Body of pancreas (tissue), 4 donors: ENCODE measurements at places on chromosomes 6 and 20. TPM values are rescaled to one million over a fixed set of nuclear protein-coding genes. Genes with fewer than 3 reads are reported as not detected.
A peak's percentile ranks its signal among the peaks of the same experiment; 100 is the strongest.

- H3K27ac ChIP-seq: no peak overlapping the region
- H3K27me3 ChIP-seq: no peaks in the 10 kb centered on the region
- no peaks in the 10 kb centered on the region for H3K4me1 ChIP-seq
- DNase-seq: no peak
- no peaks in the 10 kb centered on the region for H3K36me3 ChIP-seq
Measured at GRCh38 chr6:67812693-67813092, 822.4 kb upstream of the ADGRB3 start.

- no peaks in the 10 kb centered on the region for H3K36me3 ChIP-seq
- no peak overlapping the region for H3K27ac ChIP-seq
- H3K4me3 ChIP-seq: no peak overlapping the region
- H3K27me3 ChIP-seq: no peaks in the 10 kb centered on the region
- DNase-seq: no peak
Measured at GRCh38 chr6:43310624-43311023, 2.0 kb upstream of the CRIP3 start.

SLC52A3 gene
- total RNA-seq: 1.3 TPM

DNA sequence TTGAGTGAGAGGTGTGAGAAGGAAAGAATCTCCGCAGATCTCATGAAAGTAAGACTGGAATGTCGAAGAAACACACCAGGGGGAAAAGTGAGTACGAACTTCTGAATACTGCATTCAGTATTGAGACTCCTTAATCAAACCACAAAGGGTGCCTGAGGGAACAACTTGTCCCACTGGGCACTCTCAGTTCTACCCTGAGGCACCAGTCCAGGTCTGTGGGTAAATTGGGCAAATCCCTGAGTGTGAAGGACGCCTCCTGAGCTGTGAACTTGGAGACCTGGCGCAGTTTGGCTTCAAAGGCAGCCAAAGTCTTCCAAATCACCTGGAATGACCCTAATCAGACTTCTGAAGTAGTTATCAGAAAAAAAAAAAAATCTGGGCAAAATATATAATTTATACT is 329.7 kb downstream of the BTBD9 start:
- H3K27ac ChIP-seq: no peak overlapping the region
- H3K27me3 ChIP-seq: no peaks in the 10 kb centered on the region
- no peak for DNase-seq
- no peaks in the 10 kb centered on the region for H3K36me3 ChIP-seq
- H3K4me1 ChIP-seq: no peaks in the 10 kb centered on the region

DNA sequence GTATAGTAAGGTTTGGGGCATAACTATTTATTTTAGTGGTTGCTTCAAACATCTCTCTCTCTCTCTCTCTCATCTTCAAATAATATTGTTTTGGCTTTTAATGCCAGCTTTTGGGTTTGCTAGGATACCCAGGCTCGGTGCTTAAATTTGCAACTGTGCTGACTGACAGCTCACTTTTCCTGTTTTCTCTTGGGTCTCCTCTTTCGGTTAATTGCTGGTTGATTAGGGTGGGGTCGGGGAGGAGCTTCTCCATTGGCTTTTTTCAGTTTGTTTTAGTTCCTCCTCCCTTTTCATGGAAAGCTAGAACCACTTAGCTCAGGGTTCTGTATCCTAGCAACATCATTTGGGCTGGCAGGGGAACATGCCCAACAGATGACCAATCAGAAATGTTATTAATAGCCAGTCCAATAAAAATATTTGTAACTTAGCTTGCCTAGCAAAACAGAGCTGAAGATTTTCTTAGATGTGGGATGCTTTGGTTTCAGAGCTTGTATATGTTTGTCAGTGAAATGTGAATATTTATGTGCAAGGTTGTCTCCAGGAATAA is 11.3 kb downstream of the TFAP2B start:
- H3K4me3 ChIP-seq: no peak overlapping the region
- H3K4me1 ChIP-seq: no peaks in the 10 kb centered on the region
- H3K27me3 ChIP-seq: peaks cover 42% of the 10 kb centered on the region
- no peak overlapping the region for H3K27ac ChIP-seq
- no peak for DNase-seq
- H3K36me3 ChIP-seq: no peaks in the 10 kb centered on the region

DNA sequence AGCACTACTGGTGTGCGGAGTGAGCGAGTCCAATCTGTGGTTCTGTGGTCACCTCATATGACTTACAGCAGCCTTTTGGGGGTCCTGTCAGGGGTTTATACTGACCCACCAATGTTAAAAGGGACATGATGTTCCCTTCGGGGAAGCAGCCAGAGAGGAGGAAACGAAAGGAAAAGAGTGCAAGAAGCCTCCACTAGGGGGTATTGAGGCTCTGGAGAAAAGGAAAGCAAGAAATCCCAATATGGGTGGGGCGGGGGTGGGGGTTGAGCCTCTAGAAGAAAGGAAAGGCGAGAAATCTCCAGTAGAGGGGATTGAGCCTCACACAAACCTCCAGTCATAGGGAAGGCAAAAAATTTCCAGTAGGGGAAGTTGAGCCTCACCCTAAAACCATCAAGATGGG is 249.3 kb upstream of the ECI2 start:
- no peak overlapping the region for H3K27ac ChIP-seq
- H3K4me1 ChIP-seq: no peaks in the 10 kb centered on the region
- H3K4me3 ChIP-seq: no peak overlapping the region
- no peaks in the 10 kb centered on the region for H3K27me3 ChIP-seq
- DNase-seq: no peak

DNA sequence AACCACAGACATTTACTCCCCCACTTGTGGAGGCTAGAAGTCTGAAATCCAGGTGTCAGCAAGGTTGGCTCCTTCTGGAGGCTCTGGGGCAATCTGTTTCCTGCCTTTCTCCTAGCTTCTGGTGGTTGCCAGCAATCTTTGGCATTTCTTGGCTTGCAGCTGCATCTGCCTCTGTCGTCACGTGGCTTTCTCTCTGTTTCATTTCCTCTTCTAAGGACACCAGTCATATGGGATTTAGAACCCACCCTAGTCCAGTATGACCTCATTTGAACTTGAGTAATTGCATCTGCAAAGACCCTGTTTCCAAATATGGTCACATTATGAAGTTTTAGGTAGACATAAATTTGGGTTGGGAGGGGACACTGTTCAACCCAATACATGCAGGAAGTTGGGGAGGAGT is 56.2 kb upstream of the EPB41L1 start:
- H3K36me3 ChIP-seq: no peaks in the 10 kb centered on the region
- no peak overlapping the region for H3K4me3 ChIP-seq
- peak; percentile 70 for DNase-seq
- no peaks in the 10 kb centered on the region for H3K27me3 ChIP-seq
- peak overlapping the region; percentile 51 for H3K27ac ChIP-seq
- H3K4me1 ChIP-seq: peaks cover 89% of the 10 kb centered on the region

PRRC2A gene
- 48.8 TPM for total RNA-seq

UBE3D gene
- 9.3 TPM for total RNA-seq

GRCh38 chr6:45843848-45844521 is 171.7 kb downstream of the CLIC5 start:
- no peak for DNase-seq
- no peaks in the 10 kb centered on the region for H3K27me3 ChIP-seq
- H3K36me3 ChIP-seq: no peaks in the 10 kb centered on the region
